ENCODE measurements at places on chromosomes 16 and 17. TPM values are rescaled to one million over a fixed set of nuclear protein-coding genes. Genes with fewer than 3 reads are reported as not detected.

The CACNG5 gene
- 1.8 TPM for total RNA-seq

DNA sequence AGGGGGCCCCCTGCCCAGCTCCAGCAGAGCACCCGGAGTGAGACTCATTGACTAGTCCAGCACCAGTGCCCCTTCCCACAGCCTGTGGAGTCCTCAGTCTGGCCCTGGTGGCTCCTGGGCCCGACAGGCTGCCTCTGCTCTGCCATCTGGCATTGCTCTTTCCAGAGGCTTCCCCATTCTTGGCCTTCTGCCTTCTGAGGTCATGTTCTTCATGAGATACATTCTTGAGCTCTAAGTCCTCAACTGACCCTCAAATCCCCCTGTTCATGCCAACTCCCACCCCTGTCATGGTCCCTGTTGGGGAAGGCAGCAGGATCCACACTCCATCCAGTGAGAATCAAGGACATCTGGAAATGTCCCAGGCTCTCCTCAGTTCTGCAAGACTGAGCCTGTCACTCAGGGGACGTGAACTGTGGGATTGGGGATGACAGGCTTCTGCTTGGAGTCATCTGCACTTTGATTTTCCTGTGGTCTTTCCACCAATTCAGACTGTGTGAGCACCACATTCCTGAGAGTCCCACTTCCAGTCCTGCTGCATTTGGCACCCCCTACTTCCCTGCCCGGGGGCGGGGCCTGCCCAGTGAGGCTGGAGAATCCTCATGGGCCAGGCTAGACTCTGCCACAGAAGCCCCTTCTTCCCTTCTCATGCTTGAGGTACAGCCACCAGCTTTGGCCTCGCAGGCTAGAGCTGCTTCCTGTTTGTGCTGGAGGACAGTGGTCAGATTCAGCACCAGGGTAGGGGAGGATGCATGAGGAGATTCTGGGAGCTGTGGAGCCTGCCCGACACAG lies 2.7 kb downstream of the TRPV2 start:
- DNase-seq: peak; percentile 61

DNA sequence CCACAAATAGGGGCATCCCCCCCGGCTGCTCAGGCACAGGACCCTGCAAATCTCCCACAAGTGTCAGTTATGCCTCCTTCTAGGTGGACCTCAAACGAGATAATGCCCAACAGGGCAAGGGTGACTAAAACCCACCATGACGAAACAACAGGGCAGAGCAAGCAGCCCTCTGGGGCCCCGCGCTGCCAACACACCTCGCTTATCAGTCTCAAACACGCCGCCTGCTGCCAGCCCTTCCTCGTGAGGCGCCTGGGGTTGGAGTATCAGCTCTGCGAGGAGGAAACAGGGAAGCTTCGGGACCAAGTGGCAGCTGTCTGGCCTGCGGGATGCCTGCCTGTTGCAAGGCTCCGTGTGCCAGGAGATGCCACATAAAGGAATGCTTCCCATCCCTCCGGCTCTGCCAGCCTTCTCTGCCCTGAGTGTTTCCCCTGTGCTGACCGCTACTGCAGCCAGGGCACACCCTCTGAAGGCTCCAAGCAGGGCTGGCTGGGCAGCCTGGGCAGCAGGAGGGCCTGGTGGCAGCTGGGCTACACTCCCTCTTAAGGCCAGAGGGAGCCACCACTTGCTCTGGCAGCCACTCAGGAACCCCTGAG lies 2.5 kb downstream of the SMIM5 start:
- DNase-seq: no peak

DNA sequence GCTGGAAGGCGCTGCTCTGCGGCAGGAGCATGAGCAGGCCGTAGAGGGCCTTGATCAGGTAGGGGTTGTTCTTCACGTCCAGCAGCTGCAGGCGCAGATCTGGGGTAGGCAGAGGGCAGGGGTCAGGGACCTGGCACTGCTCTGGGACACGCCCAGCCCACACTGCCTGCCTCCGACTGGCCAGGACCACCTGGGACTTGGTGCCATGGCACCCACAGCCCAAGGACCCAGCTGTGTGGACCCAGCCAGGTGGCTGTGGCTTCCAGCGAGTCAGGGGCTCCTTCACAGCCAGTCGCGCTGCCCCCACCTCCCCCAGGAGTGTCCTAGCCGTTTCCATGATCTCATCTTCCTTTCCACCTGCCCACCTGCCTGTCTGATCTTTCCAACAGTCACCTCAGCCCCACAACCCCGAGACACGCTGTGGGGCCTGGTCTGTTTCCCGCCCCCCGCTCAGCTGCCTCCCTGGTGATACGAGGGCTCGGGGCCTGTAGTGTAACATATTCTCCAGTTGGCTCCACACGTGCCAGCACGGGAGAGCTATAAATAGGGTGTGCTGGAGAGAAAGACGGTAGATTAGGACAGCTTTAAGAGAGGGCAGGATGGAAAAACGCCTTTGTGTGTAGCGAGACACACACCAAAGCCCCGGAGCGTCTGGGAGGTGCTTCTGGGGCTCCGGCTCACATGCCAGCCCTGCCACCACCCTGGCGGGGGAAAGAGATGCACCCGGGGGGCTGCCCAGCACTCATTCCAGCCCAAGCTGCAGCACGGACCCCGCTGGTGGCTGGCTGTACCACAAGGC lies 7.2 kb upstream of the MTSS2 start:
- DNase-seq: no peak

GRCh38 chr16:64453646-64454045 lies 668.2 kb downstream of the CDH11 start:
- DNase-seq: no peak

DNA sequence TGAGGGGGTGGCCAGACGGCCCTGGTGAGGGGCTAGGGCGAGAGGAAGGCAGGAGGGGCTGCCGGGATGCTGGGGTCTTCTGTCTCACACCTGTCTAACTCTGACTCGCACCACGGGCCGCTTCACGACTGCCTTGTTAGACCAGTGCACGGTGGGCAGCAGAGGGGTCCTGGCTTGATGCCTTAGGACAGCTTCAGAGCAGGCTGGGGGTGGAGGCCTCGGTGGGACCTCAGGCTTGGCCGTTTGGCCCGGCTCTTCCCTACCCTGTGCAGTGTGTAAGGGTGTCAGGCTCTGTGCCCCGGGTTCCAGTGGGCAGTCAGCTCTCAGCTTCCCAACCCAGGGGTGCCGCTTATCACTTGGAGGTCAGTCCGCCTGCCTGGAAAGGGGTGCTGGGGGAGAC lies 100.7 kb downstream of the OR1D5 start:
- DNase-seq: no peak
